PC-3 (cell line): ENCODE measurements at places on chromosomes 16 and 17. TPM values are rescaled to one million over a fixed set of nuclear protein-coding genes. Genes with fewer than 3 reads are reported as not detected.

GRCh38 chr16:58492735-58493134 lies 7.2 kb upstream of the NDRG4 start:
- no peak for DNase-seq

- DNase-seq = no peak
Observed at GRCh38 chr16:50185005-50185505, 31.9 kb downstream of the TENT4B start.

DNA sequence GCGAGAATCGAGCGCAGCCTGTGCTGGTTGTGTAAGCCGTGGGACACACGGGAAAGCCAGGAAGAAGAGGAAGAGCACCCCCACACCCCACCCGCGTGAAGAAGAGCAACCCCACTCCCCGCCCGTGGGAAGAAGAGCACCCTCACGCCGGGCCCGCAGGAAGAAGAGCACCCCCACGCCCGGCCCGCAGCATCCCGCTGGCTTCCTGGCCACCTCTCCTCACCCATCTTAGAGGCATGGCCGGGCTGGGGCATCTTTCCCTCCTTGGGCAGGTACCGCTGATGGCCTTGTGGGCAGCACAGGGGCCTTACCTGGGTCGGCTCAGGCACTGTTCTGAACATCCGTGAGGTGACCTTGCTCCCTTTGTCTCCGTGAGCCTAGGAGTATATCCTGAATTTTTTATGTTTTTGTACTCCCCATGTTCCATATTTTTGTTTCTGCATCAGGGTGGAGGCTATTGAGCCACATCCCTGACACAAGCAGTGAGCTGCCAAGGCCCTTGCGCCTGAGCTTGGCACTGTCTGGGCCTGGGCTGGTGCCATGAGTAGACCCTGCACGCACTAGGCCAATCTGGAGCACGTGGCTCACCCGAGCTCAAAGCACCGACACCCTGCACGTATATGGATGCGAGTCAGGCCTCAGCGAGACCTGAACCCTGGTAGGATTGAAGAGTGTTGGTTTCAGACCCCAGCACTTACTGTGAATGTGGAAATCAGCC lies 71.4 kb upstream of the KCTD5 start:
- DNase-seq = no peak

DNA sequence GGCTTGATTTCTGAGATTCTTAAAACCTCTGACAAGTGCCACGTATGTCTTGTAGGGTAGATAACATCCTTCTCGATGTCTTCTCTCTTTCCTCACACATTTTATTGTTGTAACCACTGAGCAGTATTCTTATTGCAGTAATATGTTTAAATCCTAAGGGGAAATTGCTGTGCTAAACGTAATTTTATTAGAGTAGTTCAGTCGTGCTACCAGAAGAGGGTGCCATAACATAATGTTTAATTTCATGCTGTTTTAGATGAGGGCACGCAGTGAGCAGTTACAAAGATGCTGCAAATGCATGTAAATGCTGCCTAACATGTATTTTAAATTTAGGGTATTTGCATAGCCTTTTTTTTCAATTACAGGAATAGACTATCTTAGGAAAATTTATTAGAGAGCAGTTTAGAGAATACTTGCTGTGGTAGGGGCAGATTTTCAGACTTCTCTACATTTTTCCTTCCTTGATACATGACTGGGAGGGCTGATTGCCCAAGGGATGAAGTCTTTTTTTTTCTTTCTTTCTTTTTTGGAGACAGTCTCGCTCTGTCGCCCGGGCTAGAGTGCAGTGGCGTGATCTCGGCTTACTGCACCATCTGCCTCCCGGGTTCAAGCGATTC lies 51.7 kb downstream of the GAN start:
- peak; percentile 68 for DNase-seq

- no peak for DNase-seq
Observed at GRCh38 chr16:30065943-30066760, 592 bp downstream of the ALDOA start.

CCL16 gene
- not detected in 2 replicates for total RNA-seq
